ENCODE measurements at places on chromosomes 1 and 21. TPM values are rescaled to one million over a fixed set of nuclear protein-coding genes. Genes with fewer than 3 reads are reported as not detected.

DNA sequence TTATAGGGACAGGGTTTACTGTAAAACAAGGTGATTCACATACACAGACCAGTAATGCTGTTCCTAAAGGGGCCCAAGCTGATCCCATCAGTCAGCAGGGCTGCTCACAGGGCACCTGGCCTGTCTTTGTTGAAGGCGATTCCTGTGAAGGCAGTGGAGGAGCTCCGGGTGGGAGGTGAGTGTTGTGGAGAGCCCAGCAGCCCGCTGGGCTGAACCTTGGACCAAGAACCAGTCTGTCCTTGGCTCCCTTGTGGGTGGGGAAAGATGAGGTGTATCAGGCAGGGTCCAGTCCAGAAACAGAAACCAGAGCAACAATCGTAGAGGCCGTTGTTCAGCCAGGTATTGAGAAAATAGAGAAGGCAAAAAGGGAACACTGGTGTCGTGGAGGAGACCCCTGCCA is 12.5 kb downstream of the PDXK start:
- DNase-seq: no peak

GRCh38 chr1:204626381-204626780 is 59.2 kb downstream of the LRRN2 start:
- DNase-seq: no peak

RHOU gene
- total RNA-seq: 7.7 TPM

DNA sequence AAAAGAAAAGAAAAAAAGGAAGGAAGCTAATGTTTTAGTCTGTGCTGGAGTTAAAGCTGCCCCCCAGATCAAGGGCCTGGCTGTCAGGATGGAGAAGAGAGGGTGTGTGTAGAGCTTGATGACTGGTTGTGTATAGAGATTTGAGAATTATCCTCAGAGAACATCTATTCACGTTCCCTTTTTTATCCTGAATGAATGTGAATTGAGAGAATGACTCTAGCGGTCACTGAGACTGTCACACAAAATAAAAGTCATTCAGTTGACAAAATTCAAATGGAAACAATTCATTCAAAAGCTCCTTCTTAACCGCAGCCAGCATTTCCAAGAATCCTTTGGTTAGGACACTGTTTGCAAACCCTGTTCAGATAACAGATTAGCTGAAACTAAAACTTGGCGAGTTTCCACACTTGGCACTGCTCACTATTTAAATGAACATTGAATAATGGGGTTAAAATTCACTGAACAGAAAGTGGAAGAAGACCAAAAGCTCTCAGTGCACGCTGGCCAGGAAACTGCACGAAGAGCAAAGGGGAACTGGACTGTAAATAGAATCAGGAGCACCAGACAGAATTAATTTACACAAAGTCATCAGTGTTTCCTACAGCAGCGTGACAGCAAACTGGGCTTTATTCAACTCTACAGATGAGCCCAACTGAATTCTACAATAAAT is 13.6 kb upstream of the FAM89A start:
- DNase-seq: no peak

TSPAN2 gene
- 0.42 TPM for total RNA-seq

- DNase-seq: no peak
Measured at GRCh38 chr1:22729912-22730311, 19.3 kb downstream of the EPHB2 start.

GRCh38 chr1:102742426-102742825 is 365.9 kb downstream of the COL11A1 start:
- no peak for DNase-seq

HES4 gene
- 1.1 TPM for total RNA-seq

DNA sequence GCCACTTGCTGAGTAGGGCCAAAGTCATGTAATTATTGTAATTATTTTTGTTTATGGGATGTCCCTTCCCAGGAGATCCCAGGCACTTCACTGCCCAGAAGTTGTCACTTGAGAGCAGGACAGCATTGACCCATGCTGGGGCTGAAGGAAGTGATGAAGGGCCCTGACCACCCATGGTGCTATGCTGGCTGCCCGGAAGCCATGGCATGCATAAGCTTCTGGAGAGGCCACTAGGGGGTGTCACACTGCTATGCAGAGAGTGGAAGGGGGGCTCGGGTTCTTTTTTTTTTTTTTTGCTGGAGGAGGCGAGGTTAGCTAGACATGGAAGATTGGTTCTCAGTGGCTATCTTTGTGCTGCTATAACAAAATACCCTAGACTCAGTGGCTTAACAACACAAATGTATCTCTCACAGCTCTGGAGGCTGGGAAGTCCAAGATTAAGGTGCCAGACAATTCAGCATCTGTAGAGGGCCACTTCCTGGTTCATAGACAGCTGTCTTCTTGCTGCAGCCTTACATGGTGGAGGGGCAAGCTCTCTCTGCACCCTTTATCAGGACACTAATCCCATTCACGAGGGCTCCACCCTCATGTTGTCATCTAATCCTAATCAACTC is 84.9 kb downstream of the CNIH3 start:
- DNase-seq: no peak

LRRC39 gene
- 0.94 TPM for total RNA-seq

GRCh38 chr1:47849591-47850261 is 147.5 kb downstream of the TRABD2B start:
- DNase-seq: no peak

DNA sequence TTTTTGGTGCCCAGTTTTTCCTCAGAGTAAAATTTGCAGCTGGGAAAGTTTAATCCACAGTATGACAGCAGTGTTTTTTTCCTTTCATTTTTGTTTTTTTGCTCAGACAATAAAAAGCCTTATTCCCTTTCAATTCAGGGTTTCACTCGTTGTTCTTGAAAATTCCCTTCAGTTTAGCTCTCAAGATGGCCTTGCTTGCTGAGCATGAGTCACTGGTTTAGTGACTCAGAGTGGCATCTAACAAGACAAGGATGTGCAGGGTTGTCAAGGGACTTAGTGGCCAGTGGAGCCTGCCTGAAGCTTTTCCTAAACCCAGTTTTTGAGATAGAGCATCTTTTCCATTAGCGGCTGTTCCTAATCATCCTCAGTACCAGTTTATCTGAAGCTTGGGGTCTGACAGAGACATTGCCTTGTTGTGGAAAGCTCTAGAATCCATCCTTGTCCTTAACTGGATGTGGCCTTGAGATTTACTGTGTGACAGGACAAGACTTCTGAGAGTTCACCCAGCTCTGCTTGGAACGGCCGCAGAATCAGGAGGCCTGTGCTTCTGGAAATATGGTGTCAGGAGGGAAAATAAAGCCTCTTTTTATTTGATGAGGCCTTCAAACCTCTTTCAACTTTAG is 48.4 kb upstream of the DNAJC6 start:
- DNase-seq: no peak

SLC45A3 gene
- 0.31 TPM for total RNA-seq
